ENCODE measurements at places on chromosomes 16 and 17.

DNA sequence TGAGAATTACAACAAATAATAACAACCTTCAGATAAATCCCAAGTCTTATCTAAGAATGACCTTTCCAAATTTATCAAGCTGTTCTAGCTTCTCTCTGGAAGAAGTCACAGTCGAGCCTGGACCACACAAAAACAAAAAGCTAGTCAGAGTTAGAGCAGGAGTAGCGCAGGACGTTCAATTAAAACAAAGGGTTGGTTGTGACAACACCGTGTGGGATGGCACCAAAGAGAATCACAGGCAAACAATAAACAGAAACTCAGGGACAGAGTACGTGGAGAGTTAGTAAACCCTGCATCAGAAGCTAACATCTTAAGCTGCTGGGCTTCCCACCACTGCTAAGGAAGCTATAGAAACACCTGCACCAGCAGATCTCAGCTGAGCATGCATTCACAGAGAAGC is 23.8 kb downstream of the ARHGAP17 start:
- no peak for DNase-seq

- DNase-seq: no peak
Observed at GRCh38 chr16:82660075-82660645, 33.4 kb downstream of the CDH13 start.

DNA sequence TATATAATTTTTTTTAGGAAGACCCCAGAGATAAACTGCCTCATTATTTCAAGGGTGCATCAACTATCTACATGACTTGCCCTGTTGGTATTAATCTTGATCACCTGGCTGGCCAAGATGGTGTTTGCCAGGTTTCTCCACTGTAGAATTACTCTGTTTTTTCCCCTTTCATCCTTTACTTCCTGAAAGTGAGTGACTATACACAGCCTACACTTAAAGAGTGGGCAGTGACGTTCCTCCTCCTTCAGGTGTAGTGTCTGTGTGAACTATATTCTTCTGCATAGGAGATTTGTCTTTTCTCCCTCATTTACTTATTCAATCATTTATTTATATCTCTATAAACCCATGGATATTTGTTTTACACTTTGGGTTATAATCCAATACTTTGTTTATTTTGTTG is 246.7 kb downstream of the IRF8 start:
- no peak for DNase-seq

- DNase-seq: no peak
Observed at GRCh38 chr16:2425008-2425518, 4.2 kb upstream of the CCNF start.

DNA sequence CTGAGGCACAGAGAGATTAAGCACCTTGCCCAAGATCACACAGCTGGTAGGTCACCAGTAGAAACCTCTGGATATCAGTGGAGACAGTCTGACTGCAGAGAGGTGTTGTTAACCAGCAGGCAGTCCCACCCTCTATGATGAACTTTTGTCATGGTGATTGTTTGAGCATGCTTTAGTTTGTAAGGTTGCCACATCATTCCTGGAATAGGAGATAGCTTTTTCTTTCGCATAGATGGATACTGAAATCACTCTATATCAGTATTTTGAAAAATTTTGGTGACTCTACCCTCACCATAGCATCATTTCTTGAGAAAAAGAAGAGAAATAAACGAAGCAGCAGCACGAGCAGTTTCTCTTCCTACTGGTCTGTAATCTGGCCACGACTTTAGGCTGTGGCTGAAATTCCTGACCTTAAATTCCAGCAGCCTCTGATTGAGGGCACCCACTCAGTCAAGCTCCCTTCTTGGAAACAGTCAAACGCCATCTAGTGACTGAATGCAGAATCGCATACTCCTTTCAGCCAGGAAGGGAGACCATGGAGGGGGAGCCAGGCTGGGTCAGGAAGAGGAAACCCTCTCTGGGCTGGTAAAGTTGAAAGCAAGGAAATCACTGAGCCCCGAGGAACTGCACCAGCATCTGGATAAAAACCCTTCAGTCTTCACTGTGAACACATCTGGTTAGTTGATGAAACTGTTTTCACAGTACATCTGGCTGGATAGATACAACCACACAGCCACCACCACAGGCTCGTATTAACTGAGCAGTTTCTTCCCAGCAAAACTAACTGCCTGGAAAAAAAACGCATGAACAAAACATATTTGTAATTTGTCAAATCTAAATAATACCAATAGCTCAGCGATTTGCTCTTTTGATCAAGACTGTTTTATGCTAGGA is 108.5 kb upstream of the XYLT1 start:
- DNase-seq: peak; percentile 17

DNA sequence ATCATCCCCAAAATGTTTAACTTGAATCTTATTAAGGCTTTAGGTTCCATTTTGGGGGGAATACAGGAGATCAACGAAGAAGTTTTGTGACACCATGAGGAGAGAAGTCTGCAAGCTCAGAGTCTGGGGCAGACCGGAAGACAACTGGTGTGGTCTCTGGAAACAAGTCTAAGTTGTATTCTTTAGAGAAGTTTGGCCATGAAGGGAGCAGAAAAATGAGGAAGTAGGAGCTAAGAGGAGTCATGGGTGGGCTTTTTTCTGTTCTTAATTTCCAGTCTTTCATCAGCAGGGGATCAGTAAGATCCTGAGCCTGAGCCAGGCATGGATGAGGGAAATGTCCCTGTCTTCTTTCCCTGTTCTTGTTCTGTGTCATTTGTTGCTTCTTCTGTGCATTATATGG is 35.8 kb upstream of the NF1 start:
- no peak for DNase-seq

GRCh38 chr16:2897110-2897509 is 14.1 kb downstream of the FLYWCH2 start:
- DNase-seq: no peak

GRCh38 chr16:46871597-46871996 is 12.6 kb upstream of the GPT2 start:
- no peak for DNase-seq

GRCh38 chr16:73771196-73772064 is 525.2 kb upstream of the PSMD7 start:
- no peak for DNase-seq

DNA sequence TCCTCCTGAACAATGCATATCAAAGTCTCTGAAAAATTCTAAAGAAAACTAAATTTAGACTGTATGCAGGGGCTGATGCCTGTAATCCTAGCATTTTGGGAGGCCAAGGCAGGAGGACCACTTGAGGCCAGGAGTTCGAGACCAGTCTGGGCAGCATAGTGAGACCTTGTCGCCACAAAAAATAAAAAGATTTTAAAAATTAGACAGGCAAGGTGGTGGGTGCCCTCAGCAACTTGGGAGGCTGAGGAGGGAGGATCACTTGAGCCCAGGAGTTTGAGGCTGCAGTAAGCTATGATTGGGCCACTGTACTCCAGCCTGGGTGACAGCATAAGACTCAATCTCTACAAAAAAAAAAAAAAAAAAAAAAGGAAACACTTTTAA is 30.1 kb upstream of the MMD start:
- no peak for DNase-seq

DNA sequence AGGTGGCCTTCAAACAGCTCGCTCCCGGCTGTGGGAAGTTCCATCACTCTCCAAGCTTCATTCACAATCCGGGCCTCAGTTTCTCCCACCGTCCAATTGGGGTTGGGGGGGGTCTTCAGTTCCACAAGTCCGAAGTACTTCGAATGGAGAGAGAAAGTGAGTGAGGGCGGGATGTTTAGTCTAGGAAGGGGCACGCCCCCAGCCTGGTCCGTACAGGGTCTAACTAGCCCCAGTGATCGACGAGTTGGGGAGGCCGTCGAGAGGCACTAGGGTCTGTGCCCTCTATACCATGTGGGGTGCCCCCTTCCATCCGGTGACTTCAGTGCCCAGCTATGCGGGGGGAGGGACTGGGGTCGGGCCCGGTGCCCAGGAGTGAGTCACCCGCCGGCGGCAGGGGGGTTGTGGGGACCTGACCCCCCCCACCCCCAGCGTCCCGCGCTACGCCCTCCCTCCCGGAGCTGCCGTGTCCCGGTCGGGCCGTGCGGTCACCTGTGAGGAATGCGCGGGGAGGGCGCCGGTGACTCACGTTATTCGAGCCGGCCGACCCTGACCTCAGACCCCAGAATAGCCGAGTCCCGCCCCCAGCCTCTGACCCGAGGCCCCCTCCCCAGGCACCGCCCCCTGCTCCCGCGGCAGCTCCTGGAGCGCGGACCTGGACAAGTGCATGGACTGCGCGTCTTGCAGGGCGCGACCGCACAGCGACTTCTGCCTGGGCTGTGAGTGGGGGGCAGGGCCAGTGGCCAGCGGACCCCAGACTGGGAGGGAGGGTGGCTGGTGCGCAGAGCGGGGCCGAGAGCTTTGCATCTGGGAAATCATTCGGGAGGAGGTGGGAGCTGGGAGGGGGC is 658 bp downstream of the TNFRSF12A start:
- DNase-seq: no peak

- no peak for DNase-seq
Observed at GRCh38 chr17:49676276-49676868, 1.5 kb downstream of the SPOP start.

- DNase-seq: no peak
Observed at GRCh38 chr17:29138184-29138955, 41.8 kb downstream of the MYO18A start.

DNA sequence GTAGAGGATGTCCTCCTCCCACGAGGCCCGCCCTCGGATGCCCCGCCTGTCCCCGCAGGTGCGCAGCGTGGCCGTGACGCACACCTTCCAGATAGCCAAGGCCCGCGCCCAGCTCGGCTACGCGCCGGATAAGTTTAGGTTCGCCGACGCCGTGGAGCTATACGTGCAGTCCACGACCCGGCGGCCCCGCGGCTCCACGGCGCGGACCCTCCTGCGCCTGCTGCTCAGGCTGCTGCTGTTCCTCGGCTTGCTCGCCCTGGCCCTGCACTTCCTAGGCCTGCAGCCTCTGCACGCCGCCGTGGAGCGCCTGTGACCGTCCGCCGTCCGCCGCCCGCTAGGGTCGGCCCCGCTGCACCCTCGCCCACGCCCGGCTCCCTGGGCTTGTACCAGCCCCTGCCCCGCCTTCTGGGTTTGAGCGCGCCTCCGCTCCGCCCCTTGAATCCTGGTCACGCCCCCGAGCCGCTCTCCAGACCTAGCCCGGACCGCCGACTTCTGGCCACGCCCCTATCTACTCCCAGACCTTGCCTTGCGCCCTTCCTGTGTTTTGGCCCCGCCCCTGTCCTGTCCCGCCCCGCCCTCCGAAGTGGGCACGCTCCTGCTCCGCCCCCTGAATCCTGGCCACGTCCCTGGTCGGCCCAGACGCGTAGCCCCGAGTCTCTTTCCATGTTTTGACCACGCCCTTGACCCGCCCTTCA is 15.8 kb upstream of the EEF2K start:
- peak; percentile 97 for DNase-seq

DNA sequence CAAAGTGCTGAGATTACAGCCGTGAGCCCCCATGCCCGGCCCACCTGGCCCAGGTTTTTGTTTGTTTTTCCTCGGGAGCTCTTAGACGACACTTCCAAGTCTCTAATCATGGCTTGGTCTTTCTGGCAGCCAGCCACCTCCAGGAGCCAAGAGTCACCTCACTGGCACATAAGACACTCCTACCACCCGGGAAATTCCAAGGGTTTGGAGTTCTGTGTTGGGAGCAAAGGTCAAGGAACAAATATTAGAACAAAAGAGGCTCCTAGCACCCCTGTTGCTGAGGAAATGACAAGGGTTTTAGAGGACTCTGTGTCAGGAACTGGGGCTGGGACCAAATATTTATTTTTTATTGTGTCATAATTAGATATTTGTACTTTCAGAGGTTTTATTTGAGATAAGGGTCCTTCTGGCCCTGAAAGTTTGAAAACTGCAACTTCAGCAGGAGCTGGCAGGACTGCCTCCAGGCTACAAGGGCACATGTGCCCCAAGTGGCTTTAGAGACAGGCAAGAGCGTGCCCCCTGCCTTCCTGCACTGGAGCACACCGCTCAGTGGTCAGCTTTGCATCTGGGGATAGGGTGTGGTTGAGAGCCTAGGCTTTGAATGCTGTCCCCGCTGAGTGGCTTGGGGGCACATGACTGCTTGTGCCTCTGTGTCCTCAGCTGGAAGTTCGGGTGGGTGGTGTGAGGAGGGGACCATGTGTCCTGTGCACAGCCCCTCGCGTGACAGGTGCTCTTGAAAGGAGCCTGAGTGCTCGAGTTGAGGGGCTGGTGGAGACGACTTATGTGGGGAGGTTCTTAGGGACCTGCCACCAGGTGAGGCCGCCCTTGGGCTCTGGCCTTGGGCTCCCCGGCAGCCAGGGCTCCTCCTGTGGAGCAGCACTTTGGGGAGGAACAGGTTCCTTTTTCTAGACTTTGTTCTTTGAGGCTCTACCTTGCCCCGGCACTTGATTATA is 29.7 kb downstream of the MGRN1 start:
- DNase-seq: no peak

DNA sequence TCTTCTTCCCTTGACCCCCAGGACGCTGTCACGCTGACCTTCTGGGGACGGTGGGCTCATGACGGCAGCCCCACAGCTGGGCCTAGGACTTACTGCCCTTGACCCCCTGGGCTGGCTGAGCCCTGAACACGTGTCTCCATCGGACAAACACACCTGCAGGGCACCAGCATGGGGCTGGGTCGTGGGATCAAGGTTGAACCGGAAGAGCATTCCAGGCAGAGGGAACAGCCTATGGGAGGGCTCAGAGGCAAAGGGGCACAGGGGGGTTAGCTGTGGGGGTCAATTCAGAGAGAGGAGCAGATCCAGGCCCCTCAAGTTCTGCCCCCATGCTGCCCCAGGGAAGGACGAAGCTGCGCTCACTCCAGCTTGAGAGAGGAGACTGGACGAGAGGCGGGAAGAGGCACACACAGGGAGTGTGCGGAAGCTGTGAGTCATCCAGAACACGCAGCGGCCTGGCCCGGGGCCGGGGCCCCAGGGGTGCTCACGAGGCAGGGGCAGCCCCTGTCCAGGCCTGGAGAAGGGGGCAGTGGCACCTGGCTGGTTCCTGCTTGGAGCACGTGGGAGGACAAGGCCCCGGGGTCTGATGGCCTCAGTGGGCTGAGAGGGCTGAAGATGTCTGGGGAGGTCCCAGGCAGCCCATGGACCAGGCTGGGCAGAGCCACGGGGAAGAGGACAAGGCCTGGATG is 9.9 kb downstream of the SSTR5 start:
- no peak for DNase-seq

DNA sequence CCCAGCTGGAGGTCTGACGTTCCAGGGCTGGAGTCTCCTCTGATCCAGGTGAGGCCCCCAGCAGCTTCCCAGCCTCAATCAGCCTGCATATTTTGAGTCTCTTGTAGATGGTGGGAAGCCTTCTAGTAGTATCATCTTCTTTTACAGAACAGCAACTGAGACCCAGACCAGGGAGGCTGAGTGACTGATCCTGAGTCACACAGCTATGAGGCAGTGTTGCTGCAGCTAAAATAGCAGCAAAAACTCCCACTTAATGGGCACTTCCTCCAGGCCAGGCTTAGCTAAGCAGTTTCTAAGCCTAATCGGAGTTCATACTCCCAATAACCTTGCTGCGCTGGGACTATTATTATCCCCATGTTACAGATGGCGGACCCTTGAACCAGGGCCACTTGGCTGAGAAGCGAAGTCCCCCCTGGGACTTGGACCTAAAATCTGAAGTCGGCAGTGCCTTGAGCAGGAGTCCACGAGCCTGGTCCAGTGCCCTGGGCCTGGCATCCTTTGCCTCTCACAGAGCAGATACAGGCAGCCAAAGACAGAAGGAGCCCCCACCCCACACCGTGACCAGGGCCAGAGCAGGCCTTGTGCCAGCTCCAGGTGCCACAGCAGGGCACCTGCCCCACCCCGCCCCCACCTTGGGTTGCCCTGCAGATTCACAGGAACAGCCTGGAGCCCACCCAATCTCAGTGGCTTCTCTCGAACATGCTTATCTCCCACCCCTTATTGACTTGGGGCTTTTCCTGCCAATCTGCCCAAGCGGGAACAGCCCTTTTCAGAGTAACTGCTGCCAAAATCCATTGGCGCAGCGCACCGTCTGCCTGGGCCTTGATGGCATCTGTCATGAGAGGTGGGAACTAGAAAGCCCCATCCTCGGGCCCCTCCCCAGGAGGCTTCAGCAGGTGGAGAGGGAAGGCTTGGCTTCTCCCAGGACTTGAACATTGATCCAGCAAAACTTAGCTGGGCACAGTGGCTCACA is 65.1 kb downstream of the SOCS1 start:
- peak; percentile 90 for DNase-seq

Data from NCI-H1694 treated with DMSO at 0.1 percent for 48 hours (cell line).